GF-D8 (cell line): ENCODE measurements at places on chromosomes 4 and X.
A peak's percentile ranks its signal among the peaks of the same experiment; 100 is the strongest.

DNA sequence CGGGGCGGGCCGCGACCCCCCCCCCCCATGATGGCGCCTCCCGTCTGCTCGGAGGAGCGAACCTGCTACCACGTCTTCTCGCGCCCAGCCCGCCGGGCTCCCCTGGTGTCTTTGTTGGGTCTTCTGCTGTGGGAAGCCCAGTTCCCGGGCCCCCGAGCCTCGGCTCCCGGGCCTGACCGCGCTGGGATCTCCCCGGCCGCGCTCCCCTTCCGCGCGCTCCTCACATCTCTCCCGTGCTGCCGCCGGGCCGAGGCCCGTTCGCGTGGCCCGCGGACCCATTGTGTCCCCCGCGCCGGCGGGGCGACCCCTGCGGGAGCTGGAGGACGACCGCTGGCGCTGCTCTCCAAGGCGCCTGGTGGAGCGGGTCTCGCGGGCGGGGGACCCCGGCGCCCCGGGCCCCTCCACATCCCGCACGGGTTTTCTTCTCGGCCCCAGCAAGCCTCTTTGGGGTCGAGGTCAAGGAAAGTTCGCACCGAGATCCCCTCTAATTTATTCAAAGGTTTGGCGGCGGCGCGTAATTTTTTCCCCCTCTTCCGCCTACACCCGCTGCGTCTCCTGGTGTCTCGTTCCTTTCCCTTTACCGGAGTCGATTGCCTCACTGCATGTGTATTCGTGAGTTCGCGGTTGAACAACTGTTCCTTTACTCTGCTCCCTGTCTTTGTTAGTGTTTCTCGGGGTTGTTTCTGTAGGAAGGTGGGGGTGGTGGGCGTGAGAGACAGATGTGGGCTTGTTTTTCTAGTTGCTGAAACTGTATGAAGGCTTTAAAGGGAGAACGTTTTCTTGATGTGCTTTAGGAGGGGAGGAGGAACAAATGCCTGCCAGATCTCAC lies 770 bp downstream of the SMAD1 start:
- peak; percentile 47 for DNase-seq

- DNase-seq = no peak
Observed at GRCh38 chr4:142933207-142933606, 87.1 kb upstream of the INPP4B start.

DNA sequence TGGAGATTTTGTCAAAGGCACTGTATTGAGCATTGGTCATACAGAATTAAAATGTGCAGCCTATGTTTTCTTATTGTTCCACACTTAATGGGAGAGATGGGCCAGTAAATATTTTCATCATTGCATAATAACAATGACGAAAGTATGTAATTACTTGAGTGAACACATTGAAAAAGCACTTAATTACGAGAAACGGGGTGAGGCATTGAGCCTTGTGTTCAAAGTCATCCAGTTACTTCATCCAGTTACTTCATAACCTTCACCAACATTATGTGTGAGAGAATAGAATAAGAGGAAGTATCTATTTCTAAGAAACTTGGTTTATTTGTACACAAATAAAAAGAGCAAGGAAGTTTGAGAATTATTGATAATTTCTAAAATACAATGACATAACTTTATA lies 1427.0 kb downstream of the ADGRL3 start:
- DNase-seq = no peak

GRCh38 chr4:54517781-54518444 lies 139.8 kb upstream of the KIT start:
- DNase-seq = no peak

DNA sequence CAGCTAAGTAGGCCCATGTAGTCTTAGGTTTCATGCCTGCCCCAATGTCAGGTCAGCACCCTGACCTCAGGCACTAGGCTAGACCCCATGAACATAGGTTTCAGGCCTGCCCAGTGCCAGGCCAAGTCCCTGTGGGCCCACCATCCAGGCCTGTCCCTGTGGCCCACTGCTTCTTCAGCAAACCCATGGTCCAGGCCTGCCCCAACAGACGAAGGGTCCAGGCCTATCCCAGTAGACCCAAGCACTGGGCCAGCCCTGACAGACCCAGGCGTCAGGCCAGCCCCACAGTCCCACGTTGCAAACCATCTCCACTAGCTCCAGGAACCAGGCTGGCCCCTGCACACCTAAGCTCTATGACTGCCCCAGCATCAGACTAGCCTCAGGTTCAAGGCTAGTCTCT lies 92.4 kb downstream of the ENOX2 start:
- no peak for DNase-seq

- no peak for DNase-seq
Observed at GRCh38 chr4:34720571-34720970, 1523.7 kb downstream of the ARAP2 start.

DNA sequence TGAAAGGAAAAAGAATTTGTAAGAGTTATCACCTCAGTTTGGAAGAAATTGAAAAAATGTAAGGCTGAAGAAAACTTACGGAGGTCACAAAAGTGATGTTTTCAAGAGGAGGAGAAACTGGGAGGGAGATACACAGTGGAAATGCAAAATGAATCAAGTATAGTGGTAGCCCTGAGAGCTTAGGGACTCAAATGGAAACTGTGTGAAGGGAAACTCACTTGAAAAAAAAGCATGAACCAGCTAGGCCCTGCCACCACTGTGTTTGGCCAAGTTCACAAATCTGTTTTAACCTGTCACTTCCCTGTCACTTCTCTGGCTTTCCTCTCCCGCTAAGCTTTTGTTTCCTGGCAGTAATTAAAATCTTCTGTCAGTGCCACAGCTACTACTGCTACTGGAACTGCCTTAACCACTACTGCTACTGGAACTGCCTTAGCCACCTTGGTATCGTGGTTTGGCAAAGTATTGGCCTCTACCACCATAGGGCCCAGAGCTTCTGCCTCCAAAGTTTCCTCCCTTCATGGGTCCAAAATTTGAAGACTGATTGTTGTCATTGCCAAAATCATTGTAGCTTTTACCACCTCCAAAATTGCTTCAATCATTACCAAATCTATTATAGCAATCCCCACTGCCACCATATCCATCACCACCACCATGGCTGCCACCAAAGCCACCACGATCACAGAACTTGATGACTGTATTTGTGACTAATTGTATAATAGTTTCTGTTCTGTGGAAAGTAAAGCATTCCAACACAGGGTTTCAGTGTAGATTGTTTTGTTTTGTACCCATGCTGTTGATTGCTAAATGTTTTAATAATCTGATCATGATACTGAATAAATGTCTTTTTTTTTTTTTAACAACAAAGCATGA lies 41.5 kb downstream of the SMARCA5 start:
- no peak for DNase-seq

GRCh38 chrX:2664502-2664901 lies 26.6 kb upstream of the CD99 start:
- DNase-seq = no peak

DNA sequence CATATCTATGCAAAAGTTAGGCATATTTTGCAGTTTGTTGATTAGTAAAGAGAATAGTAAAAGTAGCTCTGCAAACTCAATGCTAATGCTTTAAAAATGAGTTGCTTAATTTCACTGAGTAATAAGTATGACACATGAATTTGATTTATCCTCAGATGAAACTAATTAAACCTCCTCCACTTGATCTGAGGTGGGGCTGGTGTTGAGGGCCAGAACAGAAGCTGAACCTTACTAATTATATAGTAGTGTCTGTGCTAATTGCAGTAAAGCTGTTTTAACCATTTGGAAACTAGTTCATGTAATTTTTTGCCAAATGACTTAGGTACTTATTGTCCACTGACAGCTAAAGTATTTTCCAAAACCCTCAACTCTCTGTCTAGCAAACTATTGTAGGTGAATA lies 7.7 kb upstream of the PGAM4 start:
- DNase-seq = no peak

- DNase-seq = no peak
Observed at GRCh38 chr4:171067422-171067821, 745.8 kb upstream of the GALNTL6 start.

- no peak for DNase-seq
Observed at GRCh38 chr4:87498446-87498900, 30.7 kb downstream of the SPARCL1 start.

- no peak for DNase-seq
Observed at GRCh38 chrX:134936542-134936941, 54.2 kb upstream of the SMIM10 start.

- no peak for DNase-seq
Observed at GRCh38 chrX:110156167-110156754, 153.3 kb downstream of the TMEM164 start.

GRCh38 chr4:53931461-53931961 lies 132.9 kb downstream of the CHIC2 start:
- no peak for DNase-seq

DNA sequence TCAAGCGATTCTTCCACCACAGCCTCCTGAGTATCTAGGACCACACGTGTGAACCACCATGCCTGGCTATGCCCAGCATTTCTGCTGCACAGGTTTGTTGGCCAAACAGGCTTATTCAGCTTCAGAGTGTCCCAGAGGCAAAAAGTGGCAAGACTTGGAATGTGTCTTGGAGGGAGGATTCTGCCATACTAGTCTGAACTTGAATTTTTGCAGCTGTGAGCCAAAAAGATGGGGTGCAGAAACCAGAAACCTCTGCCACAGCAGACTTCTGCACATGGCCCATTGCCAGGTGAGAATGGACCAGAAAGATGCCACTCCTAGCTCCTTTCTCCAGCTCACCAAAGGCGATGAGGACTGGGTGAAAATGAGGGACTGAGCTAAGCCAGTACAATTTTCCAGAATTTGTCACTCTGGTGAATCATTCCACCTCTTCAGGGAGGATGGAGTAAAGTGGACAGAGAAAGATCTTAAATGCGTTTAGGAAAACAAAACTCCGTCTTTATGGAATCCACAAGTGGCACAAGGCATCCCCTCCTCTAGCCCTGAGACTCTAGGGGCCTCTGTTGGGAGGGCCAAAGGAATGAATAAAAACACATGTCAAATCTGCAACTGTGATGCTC lies 369.1 kb upstream of the CLNK start:
- DNase-seq = no peak

DNA sequence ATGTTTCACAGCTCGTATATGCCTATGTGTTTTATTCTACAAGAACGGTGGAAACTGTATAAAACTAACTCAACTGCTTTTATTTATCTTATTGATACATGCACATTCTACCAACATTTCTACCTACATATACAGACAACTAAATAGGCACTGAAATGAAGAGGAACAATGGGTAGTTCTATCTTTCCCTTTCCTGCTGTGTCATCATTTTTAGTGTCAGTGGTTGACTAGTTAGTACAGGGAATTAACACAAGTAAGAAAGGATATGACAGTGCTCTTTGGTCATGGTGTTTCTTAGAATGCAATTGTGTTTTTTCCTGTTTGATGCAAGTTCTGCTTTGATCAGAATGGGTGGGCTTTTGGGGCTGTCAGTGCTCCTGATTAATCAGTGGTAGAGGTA lies 293.8 kb upstream of the CTSO start:
- no peak for DNase-seq

DNA sequence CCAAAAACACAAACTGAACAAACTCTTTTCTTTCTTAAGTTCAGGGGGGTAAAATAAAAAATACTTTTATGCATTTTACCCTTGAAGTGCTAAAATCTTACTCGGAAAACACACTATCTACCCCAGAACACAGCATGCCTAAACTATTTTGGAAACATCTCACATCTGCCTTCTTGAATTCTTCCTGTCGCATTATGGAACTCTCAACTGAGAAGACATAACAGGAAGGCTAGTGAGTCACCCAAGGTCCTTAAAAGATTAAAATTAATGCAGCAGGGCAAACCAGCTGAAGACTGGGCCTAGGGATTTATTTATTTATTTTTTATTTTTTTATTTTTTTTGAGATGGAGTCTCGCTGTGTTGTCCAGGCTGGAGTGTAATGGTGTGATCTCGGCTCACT lies 208.2 kb downstream of the APBB2 start:
- DNase-seq = no peak

GRCh38 chrX:20265221-20265725 lies 1.4 kb downstream of the RPS6KA3 start:
- no peak for DNase-seq

DNA sequence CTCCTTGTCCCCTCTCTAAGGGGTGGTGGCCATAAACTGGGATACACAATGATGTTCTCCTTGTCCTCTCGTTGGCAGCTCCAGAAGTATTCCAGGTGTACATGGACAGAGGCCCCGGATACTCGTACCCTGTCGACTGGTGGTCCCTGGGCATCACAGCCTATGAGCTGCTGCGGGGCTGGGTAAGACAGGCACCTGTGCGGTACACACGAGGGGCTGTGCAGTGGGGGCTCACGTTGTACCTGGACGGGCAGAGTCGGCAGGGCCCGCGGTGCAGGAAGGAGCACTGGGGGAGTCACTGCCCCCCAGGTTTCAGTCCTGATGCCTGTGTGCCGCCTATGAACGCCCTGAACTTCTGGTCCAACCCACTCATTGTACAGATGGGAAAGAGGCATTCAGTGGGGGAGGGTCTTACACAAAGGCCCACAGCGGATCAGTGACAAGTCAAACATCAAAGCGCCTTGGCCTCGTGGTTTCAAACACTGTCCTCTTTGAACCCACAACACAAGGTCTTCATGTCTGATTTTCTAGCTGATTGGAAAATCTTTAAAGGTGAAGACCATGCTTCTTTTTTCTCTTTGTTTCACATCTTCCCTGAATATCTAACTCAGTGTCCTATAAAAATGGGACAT lies 261.6 kb downstream of the EVC2 start:
- DNase-seq = no peak

DNA sequence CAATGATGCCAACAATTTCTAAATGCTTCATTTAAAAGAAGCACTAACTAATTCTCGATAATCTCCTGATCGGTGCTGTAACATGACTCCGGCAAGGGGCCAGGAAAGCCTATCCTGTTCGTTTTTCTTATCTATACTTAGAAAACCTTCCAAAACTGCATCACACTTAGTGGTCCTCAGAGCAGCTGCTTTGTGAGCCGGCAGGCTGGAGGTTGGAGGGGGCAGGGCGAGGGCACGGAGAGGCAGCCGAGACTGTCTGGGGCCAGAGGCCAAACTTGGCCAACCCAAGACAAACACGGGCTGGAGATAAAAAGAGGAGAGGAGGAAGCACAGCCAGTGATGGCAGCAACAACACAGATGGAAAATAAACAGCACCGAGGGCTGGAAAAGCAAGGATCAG lies 455.7 kb downstream of the BCOR start:
- DNase-seq = no peak

GRCh38 chr4:46975812-46976553 lies 17.4 kb downstream of the GABRA4 start:
- DNase-seq = no peak

DNA sequence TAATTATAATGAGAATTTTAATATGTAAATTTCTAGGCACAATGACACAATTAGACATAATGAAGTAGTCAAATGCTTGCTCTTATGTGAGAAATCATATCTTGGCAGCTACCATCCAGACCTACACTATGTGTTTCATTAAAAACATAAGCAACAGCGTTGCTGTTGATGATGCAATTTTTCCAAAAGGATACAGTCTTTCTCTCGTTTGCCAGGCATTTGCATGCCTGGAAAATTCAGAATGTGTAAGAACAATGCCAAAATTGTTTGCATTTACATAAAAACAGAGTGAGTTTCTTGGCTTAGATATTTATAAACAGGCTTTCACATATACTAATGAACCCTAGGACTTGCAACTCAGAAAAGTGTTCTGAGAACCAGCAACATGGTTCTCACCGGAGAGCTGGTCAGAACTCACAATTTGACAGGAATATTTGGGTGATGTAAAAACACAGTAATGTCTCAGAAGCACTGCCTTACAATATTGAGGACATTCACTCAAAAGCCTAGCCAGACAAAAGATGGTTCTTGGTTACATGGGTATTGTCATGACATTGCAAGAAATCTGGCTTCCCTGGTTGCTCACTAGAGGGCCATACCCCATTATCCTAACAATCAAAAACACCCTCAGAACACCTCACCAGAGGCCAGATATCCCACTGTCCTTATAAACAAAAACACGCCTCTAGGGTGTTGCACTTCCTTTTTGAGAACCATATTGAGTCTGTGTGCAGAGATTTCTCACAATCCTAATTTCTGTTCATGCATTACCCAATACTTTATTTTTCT lies 1029.0 kb upstream of the AGA start:
- no peak for DNase-seq
